IPS-NIHi11 (cell line): ENCODE measurements at places on chromosomes 4 and X.

DNA sequence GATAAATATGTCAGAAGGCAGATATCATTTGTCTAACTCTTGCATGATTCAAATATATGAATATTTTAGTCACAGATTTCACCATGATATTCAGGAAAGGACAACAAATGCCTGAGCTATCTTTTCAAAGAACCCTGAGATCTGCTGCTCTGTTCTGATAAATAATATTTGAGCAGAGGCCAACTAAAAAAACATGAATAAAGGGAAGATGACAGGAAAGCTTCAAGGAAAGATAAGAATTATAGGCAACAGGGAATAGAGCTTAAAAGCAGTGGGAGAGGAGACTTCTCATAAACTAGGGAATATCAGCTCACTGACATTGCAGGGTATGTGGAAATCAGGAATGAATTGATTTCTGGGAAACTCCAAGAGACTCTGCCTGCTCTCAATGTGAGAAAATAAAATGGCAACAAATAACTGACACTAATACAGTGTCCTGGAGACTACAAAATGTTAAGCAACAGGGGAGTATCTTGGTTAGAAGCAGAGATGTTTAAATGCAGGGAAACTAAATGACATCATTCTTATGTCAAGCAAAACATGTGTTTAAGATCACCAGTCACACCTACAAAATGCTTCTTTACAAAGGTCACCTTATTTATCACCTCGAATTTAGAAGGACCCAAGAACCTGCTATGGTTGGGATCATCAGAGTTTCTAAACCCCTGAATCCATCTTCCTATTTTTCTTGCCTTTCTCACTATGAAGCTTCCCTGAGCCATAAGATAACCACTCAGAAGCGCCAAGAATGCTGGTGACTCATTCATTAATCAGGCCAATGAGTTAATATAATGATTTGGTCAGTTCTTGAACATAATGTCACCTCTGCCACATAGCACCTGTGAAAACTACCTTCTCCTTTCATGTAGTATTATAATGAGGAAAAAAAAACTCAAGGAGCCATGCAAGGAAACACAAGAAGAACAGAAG, 78.1 kb downstream of the NDST3 start:
- DNase-seq, result no peak

GRCh38 chr4:16826406-16826910, 72.0 kb downstream of the LDB2 start:
- no peak for DNase-seq

DNA sequence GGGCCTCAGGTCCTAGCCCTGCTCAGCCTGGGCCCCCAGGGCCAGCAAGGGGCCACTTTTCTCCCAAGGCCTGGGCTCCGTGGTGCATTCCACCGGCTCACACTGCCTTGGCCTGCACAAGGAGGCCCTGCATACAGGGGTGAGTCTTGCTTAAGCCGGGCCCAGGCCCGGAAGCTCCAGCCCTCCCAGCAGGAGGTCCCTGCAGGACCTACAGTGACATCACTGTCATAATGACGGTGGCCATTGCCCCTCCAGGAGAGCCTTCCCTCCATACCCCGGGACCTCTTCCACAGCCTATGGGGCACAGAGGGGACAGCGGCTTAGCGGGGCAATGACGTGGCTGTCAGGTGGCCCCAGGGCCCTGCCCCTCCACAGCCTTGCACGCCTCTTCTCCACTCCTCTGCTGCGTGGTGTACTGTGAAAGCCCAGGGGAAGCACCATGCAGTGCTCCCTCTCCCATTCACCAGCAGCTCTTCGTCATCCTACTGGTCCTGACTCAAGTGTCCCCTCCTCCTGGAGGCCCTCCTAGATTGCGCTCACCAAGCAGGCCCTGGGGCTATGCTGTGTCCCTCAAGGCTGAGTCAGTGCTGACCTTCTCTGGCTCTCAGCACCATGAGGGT, 32.3 kb upstream of the AFAP1 start:
- no peak for DNase-seq

DNA sequence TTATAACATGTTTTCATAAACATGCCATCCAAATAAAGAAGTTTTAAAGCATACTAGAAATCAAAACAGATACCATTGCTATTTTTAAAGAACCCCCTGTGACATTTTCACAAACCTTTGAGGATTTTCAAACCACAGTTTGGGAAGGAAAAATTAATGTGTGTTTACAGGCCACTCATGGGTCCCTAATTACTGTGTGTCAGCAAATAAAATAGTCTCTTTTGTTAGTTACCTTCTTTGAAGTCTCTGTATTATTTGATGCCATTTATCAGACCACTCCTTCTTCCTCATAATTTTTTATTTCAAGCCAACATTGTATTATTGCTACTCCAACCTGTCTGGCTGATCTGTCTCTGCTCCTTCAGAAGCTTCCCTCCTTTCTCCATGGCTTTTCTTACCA, 72.6 kb upstream of the TET2 start:
- no peak for DNase-seq
